Neural progenitor cell (in vitro differentiated cells): ENCODE measurements at places on chromosomes 5 and 9. TPM values are rescaled to one million over a fixed set of nuclear protein-coding genes. Genes with fewer than 3 reads are reported as not detected.

DNA sequence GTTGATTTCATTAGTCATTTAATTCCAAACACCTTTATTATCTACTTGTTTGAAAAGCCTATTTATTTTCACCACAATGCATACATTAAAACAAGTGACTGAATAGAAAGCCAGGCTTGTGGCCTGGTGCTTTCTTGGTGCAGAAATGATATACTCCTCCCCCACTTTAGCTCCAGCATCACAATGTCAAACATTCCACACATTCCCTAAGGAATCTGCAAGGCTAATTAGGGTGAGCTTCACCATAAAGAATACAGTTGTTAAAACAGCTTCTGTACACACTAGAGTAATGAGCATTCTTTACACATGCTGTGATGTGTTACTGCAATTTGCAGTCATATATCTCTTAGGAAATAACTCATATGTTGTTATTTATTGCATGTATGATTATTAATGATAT is 705.7 kb downstream of the CETN3 start:
- H3K36me3 ChIP-seq = no peaks in the 10 kb centered on the region
- H3K4me1 ChIP-seq = peaks cover 52% of the 10 kb centered on the region
- H3K27ac ChIP-seq = peak overlapping the region; percentile 88
- H3K4me3 ChIP-seq = peak overlapping the region; percentile 21
- DNase-seq = peak; percentile 88

- DNase-seq = no peak
- H3K27ac ChIP-seq = no peak overlapping the region
- no peak overlapping the region for H3K4me3 ChIP-seq
- H3K36me3 ChIP-seq = no peaks in the 10 kb centered on the region
These were observed 1.7 kb downstream of the F2RL1 start for GRCh38 chr5:76820526-76820890.

GRCh38 chr5:78591972-78592700 is 56.4 kb downstream of the LHFPL2 start:
- H3K27me3 ChIP-seq = no peaks in the 10 kb centered on the region
- H3K27ac ChIP-seq = no peak overlapping the region
- H3K4me3 ChIP-seq = no peak overlapping the region
- no peak for DNase-seq
- no peaks in the 10 kb centered on the region for H3K36me3 ChIP-seq
- H3K4me1 ChIP-seq = peaks cover 8% of the 10 kb centered on the region

Gene SMIM27
- total RNA-seq = 6.4 and 9.7 TPM in 2 replicates

Gene ORM1
- 1.5 TPM in 1 of 2 replicates, not detected in the other for total RNA-seq
